ENCODE measurements at places on chromosomes 7 and 10.
A peak's percentile ranks its signal among the peaks of the same experiment; 100 is the strongest.

- DNase-seq: peak; percentile 35
Measured at GRCh38 chr10:122257041-122257440, 14.1 kb upstream of the BTBD16 start.

DNA sequence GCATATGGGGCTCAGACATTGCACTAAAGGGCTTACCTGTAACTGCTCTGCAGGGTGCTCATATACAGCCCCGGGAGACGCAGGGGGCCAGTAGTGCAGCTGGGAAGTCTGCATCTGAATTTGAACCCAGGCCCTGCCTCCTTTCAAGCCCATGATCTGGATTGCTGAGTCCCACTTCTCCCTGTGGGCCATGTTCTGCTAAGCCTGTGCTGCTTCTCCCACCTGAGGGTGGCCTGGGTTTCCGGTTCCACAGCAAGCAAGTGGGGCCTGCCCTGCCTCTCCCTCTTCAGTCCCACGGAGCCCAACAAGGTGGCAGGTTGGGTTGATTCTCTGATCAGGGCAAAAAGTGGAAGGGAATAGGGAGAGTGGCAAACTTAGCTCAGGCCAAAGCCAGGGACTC lies 56.6 kb upstream of the GDF10 start:
- DNase-seq: no peak

DNA sequence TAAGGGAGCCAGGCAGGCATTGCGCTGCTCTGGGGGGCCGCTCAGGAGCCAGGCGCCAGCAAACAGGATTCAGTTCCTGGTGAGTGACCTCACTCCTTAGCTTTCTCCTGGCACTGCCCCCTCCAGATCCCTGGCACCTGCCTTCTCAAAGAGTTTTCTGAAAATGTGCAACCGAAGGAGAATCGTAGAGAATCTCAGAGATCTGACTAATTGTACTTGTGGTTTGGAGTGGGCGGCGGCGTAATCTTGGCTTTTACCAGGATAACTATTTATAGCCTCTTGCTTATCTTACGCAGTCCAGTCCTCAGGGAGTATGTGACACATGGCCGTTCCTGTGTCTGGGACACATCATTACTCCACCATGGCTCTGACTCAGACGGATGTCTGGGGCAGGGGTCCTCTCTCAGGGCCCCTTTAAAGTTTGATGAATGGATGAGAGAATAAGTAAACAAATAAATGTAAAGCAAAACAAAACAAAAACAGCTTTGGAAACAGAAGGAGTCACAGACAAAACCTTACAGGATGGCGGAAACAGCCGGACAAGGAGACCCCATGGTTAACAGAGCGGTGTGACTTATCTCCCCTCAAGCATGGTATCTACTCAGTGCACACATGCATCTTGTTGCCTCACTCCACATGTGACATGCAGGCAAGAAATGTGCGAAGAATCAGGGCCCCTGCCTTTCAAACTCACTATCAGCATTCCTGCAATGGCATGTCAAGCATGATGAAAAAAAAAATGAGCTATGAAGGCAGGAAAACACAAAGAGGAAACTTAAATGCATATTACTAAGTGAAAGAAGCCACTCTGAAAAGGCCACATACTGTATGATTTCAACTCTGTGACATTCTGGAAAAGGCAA lies 99.7 kb downstream of the TNS3 start:
- DNase-seq: no peak

DNA sequence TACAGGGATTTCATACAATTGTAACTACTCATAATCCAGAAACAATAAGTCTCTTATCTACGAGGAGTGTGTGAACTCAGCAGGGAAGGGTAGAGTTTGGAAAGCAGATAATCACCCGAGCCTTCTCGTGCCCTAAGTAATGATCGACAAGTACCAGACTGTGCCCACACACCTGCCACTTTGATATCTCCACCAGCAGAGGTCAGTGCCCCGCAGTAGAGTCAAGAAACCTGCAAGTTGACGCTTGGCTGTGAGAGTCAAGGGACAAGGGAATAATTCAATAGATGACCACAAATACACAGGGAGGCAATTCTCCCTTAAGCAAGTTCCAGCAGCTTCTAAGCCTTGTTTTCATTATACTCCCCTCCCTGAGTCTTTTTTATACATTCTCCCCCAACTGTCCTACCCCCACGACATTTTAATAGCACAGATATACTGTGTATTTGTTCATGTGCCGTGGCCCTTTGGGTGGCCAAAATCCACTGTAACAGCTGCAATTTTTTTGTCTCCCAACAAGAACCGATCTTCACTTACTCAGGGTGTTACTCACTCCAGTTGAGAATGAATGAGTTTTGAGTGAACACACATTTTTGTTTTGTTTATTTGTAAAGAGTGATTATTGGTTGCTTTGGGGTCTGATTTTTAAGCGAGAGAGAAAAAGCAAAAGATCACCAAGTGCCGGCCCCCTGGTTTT lies 106.9 kb upstream of the RHEB start:
- no peak for DNase-seq

DNA sequence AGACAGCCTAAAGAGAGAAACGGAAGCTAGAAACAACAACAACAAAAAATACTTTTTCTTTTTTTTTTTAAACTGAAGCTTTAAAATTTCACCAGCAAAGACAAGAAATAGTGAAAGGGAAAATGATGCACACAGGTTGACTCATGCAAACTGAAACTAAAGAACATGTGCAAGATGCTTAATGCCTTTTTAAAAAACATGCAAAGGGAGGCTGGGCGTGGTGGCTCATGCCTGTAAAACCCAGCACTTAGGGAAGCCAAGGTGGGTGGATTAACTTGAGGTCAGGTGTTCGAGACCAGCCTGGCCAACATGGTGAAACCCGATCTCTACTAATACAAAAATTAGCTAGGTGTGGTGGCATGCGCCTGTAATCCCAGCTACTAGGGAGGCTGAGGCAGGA lies 15.1 kb upstream of the CUBN start:
- DNase-seq: no peak

All from suprapubic skin (tissue), 4 donors.